ENCODE measurements at places on chromosomes 5 and 9.

DNA sequence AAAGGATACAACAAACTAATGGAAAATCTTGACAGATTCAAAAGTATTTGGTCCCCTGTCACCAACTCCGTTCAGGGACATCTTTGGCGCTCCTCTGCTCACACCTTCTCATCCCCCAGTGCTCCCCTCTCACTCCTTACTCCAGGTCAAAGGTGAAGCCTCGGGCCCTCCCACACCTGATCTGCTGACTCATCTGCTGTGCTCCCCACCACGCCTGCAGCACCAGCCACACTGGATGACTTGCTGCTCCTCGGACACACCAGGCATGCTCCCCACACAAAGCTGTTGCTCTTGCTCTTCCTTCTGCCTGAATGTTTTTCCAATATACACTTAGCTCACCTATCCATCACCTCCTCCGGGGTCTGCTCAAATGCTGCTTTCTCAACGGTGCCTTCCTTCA is 123.4 kb downstream of the ESM1 start:
- DNase-seq, result no peak

DNA sequence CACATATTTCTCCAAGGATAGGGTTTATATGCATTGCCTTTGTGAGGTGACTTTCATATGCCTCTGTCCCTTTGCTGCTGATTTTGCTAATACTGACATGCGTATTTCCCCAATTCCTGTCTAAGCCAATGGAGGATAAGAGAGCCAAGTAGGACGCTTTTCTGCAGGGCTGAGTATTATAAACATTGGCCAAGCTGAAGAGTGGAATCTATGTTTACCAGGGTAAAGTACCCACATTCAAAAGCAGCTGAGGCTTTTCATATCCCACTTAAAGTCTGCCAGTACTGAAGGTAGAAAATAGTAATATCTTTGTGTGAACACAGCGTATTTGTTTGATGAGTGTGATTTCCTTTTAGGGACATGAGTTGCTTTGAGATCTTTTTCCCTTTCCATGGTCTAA is 128.8 kb upstream of the GPR151 start:
- DNase-seq, result no peak

GRCh38 chr9:131840220-131840619 is 100.3 kb upstream of the RAPGEF1 start:
- no peak for DNase-seq

GRCh38 chr9:115025721-115026120 is 92.2 kb downstream of the TNC start:
- DNase-seq, result no peak

- DNase-seq, result no peak
Measured at GRCh38 chr9:17878810-17879370, 300.0 kb downstream of the SH3GL2 start.

All from GOT3 (cell line).